ENCODE measurements at places on chromosomes 3 and 15. TPM values are rescaled to one million over a fixed set of nuclear protein-coding genes. Genes with fewer than 3 reads are reported as not detected.

Gene EPHB1
- 3.3 TPM for total RNA-seq

GRCh38 chr3:52385157-52385556 is 59.7 kb downstream of the SEMA3G start:
- peak; percentile 97 for DNase-seq

DNA sequence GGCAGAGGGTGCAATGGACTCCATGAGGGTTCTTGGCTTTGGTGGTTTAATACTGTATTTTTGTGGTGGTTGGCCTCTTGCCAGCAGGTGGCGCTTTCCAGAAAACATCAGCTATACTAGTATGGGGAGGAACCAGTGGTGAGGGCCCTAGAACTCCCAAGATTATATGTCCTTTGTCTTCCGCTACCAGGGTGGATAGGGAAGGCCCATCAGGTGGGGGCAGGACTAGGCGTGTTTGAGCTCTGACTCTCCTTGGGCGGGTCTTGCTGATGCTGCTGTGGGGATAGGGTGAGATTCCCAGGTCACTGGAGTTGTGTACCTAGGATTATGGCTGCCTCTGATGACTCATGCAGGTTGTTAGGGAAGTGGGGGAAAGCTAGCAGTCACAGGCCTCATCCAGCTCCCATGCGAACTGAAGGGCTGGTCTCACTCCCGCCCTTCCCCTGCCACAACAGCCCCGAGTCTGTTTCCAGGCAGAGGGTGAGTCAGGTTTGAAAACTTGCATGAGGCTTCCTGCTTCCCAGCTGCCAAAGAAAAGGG is 357.7 kb downstream of the OTOL1 start:
- DNase-seq: no peak

Gene AHSG
- total RNA-seq: not detected

DNA sequence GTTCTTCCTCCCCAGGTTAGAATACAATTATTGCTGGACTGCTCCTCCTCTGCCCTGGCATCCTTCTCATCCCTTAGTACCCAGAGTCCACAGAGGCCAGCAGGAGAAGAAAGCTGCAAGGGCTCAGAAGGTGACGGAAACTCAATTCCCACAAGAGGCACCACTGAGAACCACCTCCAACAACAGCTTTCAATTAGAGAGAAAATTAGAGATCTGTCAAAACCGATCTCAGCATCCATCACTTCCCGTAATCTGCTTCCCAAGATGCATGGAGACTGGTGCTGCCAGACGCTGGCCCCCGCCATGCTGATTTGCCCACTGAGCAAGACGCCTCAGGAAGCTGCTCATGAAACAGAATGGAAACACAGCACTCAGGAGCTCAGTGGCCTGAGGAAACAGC is 135.0 kb upstream of the PRICKLE2 start:
- DNase-seq: no peak

GRCh38 chr15:67137319-67137718 is 71.9 kb downstream of the SMAD3 start:
- no peak for DNase-seq

GRCh38 chr3:45387636-45388348 is 584 bp upstream of the LARS2 start:
- peak; percentile 55 for DNase-seq

DNA sequence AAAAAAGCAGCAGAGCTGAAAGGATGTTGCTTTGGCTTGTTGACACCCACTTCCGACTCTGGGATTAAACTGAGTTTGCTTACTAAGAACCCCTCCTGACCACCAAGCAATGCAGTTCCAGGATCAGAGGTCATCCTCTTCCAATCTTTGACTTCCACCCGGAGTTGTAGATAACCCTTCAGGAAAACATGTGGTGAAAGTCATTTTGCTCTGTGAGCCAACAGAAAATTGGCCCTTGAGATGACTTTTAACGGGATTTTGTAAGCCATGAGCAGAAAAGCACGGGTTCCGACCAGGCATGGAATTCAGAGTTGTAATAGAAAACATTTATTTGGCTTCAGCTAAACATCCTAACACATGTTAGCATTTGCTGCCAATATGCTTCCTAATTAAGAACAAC is 171.6 kb upstream of the NR2F2 start:
- no peak for DNase-seq

Gene CPA3
- not detected for total RNA-seq

DNA sequence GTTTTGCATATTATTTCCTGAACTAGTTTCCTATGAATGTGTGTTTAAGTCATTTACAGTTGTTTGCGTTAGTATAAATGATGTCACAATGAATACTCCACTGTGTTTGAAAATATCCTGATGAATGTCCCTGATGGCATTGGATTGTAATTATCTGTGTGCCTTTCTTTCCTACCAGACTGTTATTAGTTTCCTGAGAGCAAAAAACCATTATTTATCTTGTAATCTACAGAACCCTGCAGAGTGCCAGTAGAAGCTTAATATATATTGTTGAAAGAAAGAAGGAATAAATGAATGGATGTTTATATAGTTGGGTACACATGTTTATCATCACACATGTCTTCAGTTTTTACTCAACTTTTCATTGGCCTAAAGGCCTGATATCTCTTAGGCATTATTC is 312.6 kb downstream of the AGBL1 start:
- DNase-seq: no peak

DNA sequence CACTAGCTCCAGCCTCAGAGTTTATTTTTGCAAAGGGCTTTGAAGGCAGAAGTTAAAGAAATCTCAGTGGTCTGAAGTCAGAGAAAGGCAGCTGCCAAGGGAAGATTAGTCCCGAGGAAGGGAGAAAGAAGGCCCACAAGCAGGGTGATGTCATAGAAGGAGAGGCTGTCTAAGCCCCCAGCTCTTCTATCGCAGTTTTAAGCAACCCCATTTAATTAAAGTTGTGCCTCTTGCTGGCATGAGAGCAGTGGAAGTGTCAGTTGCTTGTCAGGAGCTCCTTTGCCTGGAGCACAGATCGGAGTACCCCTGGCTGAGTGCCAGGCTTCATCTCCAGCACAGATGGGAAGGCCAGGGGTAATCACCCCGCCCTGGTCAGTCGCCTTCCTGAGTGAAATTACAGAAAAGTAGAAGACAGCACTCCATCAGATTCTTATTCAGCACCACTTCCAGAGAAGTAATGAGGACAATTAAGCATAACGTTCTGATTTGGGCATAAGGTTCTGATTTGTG is 530.7 kb downstream of the EPHB1 start:
- DNase-seq: no peak

DNA sequence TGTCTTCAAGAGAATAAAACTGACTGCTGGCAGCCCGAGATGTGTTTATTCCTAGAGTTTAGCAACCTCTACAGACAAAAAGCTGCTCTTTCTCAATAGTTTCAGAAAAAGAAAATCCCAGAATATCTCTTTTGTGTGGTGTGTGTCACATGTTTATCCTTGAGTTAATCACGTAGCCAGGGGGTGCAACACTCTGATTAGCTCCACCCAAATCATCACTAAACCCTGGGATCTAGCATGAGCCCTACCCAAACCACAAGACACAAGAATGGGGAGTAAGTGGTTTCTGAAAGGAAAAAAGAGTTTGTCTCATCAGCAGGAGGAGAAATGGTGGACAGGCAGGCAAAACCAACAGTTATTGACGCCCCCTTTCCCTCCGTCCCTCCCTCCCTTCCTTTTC is 78.5 kb upstream of the AGBL1 start:
- DNase-seq: no peak

Gene SLC28A2
- total RNA-seq: not detected

Gene CKMT1B
- 24.2 TPM for total RNA-seq

Gene MAPKAPK3
- total RNA-seq: 72.5 TPM

- no peak for DNase-seq
Measured at GRCh38 chr3:113721636-113722035, 24.4 kb downstream of the NAA50 start.
